ENCODE measurements at places on chromosomes 1 and 21.

DNA sequence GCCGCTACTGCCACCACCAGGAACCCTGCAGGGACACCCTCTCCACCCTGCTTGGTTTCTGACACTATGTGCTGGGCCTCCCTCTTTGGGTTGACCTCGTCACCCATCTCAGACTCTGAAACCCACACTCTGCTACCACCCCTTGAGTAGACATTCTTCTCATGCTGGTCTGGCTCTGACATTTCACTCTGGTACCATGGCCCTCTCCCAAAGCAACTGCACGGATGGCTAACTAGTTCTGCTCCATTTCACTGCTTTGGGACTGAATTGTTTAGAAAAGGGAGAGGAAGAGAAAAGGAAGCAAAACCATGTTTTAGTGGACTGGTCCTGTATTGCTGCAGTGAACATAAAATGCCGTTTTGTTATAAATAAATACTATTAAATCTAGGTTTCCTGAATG, 137.8 kb downstream of the KCNK2 start:
- no peak for DNase-seq

- no peak for DNase-seq
Measured at GRCh38 chr21:30935121-30935888, 53.9 kb upstream of the KRTAP11-1 start.

GRCh38 chr1:44223187-44223610, 9.9 kb downstream of the DMAP1 start:
- DNase-seq, result no peak

DNA sequence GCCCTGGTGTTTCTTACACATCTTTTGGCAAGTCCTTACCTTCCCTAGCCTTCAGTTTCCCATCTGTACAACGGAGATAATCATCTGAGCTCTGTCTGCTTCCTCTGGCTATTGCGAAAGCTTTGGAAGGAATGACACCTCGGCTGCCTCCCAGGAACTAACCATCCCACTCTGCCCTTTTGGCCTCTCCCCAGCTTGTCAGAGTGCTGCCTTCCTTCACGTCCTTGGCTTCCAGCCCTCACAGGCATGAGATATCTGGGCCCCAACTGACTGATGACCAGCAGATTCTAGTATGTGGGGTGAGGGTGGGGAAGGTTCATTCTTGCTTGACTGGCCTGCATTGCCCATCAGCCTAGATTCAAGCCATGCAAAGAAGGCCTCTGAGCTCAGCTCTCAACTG, 253.1 kb upstream of the FGGY start:
- no peak for DNase-seq

GRCh38 chr1:145891587-145892485, 6.2 kb upstream of the ANKRD35 start:
- peak; percentile 86 for DNase-seq

GRCh38 chr1:183165456-183165855, 20.6 kb upstream of the LAMC2 start:
- no peak for DNase-seq

DNA sequence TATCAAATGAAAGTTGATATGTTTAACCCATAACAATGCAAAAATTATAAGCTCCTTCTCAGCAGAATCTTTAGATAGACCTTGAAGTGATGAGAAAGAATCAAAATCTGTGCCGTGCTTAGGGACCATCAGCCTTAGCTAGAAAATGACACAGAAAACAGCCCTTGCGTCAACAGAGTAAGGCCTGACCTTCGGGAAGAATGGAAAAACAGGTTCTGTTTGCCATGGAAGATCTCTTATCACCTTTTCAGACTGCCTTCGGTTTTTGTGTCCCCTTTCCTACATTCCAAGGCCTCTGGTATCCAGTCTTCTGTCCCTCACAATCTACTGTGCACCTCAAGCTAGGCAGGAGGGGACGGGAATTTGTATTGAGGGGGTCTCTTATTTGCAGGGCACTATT, 37.6 kb upstream of the DPT start:
- no peak for DNase-seq

GRCh38 chr1:242205622-242206489, 207.0 kb upstream of the MAP1LC3C start:
- DNase-seq, result no peak

DNA sequence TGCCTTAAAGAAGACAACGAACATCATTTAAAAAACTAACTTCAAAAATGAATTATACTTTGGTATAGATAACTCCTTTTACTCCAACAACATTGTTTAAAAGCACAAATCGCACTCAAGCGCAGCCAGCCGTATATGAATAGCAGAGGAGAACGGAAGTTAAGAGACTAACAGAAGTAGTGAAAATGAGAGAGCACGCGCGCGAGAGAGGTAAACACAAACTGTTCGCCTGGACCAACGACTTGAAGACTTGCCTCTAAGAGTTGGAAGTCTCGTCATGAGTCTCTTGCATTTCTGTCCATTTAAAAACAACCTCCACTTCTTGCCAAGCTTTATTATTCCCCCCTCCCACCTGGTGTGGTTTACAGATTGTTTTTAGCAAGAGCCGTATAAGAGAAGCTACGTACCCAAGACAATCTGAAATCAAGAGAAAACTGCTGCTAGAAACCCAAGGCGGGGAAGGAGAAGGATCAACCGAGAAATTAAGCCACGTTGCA, 479 bp downstream of the SELENOF start:
- DNase-seq, result no peak

DNA sequence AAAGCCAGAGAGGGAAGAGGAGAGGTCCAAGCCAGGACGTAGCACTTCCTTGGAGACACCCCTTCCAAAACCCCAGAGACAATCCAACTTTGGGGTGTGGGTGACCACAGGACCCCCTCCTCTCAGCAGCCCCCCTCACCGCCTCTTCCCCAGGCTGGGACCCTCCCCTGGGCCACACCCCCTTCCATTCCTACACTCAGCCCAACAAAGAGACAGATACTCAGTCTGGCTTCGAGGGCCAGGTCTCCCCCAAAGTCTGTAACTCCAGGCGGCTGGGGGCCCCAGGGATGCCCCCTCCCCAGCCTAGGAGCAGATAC, 1.4 kb downstream of the MEX3A start:
- DNase-seq, result no peak

DNA sequence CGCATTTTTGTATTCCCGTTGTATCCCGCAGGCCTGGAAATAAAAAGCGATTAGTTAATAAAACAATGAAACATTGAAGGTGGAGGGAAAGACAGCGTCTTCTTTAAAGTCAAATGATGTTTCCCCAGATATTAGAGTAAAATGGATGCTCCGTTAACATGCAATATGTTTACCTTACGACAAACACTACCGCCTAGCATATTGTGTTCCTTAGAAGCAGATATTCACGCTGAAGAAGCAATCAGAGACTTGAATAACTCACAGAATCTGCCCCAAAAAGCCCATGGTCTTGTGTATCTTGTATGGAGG, 583 bp upstream of the B4GALT3 start:
- DNase-seq, result no peak

Measured in NCI-H1436 treated with DMSO at 0.1 percent for 48 hours (cell line).